ENCODE measurements at places on chromosomes 6 and 20.
A peak's percentile ranks its signal among the peaks of the same experiment; 100 is the strongest.

- DNase-seq, result peak; percentile 86
These were observed at the start of gene ELOVL2 for GRCh38 chr6:11043961-11044711. Gene ELOVL2 (minus strand): TSS chr6:11044305. CDS start chr6:11044230, 75 bp downstream.

DNA sequence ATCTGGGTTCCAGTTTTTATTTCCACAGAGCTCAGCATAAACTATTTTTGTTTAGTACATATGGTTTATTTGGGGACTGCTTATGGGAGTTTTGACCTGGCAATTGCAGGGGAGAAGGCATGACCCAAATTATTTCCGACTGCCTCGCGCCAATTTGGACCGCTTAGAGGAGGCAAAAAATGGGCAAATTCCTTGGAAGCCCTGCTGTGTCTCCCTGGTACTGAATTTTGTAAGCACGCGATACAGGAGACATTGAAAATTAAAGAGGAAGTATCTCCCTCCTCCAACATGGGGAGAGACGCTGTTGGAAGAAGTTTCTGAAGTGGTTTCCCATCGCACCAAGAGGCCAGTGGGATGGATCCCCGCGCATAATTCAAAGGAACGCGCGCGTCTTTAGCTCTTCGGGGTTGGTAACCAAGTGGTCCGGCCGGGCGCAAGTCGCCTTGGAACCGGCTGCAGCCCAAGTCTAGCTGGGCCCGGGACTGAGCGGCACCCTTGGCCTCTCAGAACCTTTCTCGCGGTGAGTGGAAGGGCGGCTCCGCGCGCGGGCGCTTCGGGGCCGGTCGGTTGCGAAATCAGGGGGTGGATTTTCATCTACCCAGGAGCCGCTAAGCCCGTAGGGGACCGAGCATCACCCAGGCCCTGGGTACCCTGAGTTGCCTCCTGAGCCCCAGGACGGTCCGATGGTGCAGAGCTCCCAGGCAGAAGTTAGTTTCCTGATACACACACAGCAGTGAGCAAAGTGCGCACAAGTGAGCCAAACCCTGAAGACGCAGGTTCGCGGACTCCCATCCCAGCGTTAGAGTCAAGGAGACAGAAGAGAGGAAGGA is 6.2 kb downstream of the NKX2-2 start:
- DNase-seq, result no peak

DNA sequence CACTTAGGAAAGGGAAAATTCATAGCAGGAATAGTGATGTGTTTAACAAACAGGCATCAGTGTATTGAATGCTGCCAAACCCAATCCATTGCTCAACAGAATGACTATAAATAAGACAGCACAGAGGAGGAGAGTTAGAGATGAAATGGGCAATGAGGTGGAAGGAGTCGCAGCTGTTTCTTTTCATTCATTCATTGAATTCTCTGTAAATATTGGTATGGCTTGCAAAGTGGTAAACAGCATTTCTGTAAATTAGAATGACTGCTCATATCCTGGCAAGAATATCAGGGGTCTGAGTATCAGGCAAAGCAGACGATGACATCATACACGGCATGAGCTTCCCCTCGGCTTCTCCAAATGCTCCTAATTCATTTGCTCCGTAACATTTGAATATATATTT is 703.6 kb upstream of the SLC35B3 start:
- no peak for DNase-seq

- DNase-seq, result peak; percentile 53
These were observed 113.3 kb downstream of the TASP1 start for GRCh38 chr20:13525225-13525940.

DNA sequence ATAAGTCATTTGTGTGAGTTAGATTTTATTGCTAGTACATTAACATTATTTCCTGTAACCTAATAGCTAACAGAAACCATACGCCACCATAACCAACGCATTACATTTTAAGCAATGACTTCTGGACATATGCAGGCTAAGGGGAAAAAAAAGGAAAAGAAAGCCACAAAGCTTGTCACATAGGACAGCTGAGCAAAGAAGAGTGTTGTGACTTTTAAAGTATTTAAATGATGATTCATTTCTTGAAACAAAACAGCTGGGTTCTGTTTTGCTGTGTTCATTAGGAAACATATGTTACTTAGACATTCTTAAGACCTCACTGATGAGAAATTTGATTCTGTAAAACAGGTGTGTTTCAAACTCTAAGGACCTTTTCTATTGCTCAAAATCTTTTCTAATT is 171.4 kb downstream of the COL9A1 start:
- no peak for DNase-seq

- DNase-seq, result peak; percentile 8
These were observed 18.2 kb upstream of the ZNF391 start for GRCh38 chr6:27370391-27370790.

- DNase-seq, result no peak
These were observed 114.4 kb downstream of the SLC23A2 start for GRCh38 chr20:4886771-4887527.

DNA sequence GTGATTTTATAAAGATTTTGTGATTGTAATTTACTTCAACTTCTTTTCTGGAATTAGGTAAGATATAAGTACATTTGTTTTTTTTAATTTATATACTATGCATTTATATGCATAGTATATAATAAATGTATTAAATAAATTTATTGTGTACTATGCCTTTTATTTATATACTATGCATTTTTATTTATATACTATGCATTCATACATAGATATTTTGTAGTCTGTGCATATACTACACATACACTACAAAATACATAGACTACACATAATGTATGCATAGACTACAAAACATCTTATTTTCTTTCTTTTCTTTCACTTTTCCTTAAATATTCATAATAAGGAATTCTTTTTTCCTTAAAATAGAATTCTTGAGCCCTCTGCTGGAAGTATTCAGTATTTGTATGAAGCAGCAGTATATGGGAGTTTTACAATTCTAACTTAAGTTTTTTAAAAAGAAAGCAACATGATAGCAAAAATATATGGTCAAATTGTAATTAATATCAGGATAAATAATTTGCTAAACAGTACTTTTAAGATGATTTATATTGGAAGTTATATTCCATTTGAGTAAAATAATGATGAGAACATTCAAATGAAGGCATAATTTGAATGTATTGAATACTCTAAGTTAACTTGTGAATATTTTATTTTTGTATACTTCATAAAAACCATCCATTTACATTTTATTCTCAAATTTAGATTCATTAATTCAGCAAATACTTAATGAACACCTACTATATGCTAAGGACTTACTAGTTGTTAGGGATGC is 129.3 kb downstream of the KLHL32 start:
- peak; percentile 29 for DNase-seq

- DNase-seq, result peak; percentile 89
These were observed 9.9 kb upstream of the RFPL4B start for GRCh38 chr6:112337209-112337638.

GRCh38 chr6:158780246-158780884 is 38.8 kb downstream of the EZR start:
- no peak for DNase-seq

DNA sequence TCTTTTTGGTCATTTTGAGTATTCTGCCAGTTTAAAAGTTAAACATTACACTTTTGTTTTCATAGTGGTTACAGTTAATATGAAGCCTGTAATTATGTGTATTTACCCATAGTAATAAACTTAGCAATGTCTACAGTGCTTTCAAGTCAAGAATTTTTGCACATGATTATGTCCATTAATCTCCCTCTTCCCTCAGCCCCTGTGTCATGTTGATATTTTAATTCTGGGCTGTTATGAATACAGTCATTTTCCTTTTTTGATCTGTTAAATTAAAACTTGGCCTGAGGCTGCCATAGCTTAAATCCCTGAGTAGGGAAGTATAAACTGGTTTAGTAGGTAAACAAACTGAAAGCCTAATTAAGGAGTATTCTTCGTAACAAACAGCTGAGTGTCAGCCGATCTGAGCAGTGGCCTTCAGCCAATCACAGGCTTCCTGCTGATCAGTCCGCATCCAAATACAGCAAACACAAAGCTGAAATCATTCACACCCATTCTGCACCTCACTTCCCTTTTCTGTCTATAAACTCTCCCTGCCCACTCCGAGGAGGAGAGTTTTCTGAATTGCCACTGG is 9.5 kb upstream of the SFT2D1 start:
- peak; percentile 39 for DNase-seq

- no peak for DNase-seq
These were observed 71.6 kb upstream of the NRSN1 start for GRCh38 chr6:24054388-24054787.

GRCh38 chr6:2129182-2129621 is 116.2 kb downstream of the GMDS start:
- no peak for DNase-seq

GRCh38 chr20:35902545-35902941 is 51.8 kb downstream of the SCAND1 start:
- DNase-seq, result no peak

DNA sequence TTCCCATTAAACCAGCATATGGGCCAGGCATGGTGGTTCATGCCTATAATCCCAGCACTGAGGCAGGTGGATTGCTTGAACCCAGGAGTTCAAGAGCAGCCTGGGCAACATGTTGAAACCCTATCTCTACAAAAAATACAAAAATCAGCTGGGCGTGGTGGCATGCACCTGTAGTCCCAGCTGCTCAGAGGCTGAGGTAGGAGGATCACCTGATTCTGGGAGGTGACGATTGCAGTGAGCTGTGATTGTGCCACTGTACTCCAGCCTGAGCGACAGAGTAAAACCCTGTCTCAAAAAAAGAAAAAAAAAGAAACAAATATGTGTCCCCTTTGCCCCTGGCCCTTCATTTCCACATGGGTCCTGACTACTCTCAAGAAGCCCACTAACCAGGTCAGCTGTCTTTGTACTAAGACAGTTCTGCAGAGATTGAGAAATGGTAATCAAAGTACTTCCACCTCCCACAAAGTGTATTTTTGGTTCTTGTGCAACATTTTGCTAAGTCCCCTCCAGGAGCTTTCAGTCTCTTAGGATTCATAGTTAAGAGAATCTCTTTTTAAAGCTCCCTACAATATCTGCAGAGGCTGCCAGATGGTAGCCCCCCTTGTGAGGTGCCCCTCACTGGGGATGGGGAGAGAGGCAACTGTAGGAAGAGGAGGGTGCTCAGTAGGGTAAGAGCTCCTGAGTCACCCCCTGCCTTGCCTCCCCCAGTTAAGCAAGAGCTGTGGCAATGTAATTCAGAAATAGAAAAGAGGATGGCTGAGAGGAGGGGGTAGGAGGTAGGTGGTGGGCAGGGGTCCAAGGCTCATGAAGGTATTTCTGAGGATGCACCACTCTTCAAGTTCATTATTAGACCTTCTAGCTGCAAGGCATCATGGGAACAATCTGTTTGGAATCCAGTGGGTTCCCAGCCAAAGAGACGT is 16.5 kb upstream of the WFDC2 start:
- no peak for DNase-seq

GRCh38 chr6:114897536-114897935 is 554.7 kb upstream of the HS3ST5 start:
- peak; percentile 20 for DNase-seq

DNA sequence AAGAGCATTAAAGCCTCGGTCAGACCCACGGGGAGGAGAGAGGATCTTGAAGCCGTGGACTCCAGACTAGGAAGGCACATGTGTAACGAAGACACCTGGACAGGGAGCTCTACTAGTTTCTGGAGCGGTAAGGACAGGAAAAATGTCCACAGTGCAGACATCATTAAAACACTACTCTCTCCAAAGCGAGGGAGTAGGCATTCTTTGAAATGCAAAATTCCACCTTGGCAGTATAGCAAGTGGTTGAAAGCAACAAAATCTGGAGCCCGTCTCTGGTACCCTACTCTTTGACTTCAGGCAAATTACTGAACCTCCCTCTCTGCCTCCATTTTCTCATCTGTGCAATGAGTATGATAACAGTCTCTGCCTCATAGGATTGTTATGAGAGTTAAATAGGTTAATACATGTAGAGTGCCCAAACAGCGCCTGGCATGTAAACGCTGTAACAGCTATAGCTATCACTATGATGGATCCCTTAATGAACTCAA is 408 bp upstream of the CRIP3 start:
- DNase-seq, result no peak

- DNase-seq, result peak; percentile 52
These were observed 176.0 kb downstream of the MRPL14 start for GRCh38 chr6:43951063-43951755.

GRCh38 chr6:96153775-96154174 is 138.0 kb downstream of the FUT9 start:
- peak; percentile 19 for DNase-seq

DNA sequence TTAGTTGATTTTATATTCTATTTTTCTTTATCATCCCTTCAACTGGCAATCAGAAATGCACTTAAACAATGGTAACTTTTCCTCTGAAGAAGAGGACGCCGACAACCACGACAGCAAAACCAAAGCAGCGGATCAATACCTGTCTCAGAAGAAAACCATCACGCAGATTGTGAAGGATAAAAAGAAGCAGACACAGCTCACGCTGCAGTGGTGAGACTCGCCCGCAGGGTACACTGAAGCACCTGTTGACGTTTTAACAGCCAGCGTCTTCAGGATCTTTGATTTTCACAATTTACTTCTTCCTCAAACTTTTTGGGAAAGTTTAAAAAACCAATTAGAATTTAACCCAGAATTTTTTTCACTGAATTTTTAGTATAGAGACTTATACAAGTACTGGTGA is 701 bp downstream of the RFX6 start:
- no peak for DNase-seq

DNA sequence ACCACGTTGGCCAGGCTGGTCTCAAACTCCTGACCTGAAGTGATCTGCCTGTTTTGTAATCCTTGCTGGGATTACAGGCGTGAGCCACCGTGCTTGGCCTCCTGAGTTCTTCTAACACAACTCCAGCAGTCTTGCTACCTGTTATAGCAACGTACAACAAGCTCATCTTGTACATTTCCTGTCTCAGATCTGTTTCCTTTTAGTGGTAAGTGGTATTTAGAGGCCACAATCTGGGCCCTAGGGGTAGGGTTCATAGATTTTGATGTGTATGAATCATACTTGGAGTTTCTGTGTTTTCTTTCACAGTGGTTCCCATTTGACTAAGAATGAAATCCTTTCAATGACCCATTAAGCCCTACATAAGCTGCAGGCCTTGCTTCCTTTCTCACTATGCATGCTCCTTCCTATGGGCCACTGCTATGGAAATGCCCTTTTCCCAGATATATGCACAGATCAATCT is 27.1 kb upstream of the SYNCRIP start:
- DNase-seq, result no peak

- no peak for DNase-seq
These were observed 4.0 kb downstream of the DLL1 start for GRCh38 chr6:170286934-170287265.

GRCh38 chr6:106488494-106489370 is 128.2 kb downstream of the CRYBG1 start:
- peak; percentile 49 for DNase-seq

DNA sequence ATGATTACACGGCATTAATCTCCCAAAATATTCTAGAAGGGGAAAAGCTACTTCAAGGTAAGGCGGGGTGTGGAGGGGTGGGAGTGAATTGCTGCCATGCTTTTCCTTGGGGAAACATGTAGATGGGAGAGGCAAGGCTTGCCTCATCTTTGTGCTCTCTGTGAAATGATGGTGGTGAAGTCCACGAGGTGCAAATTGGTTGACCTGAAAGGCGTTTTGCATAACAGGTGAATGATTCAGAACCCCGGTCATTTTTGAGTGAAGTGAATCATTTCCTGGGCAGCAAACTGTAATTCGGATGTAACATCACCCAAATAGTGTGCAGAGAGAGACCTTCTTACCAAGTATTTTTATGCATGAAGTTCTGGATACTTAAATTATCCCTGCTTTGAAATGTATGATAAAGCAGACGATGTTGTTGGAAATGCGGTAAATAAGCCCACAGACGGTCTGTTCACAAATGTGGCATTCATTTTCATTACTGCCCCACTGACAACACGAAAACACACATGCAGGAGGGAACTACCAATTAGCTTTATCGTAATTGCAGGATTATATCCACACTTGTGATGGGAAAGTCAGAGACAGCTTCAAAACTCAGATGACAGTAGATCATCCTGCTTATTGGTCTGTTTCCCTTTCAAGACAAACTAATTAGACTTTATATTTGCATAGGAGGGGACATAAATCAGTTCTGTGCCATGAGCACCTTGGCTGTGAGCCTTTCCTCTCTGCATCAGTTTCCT is 3.0 kb downstream of the CDH4 start:
- peak; percentile 44 for DNase-seq
